HL-60 (cell line): ENCODE measurements at places on chromosomes 7 and 10.

DNA sequence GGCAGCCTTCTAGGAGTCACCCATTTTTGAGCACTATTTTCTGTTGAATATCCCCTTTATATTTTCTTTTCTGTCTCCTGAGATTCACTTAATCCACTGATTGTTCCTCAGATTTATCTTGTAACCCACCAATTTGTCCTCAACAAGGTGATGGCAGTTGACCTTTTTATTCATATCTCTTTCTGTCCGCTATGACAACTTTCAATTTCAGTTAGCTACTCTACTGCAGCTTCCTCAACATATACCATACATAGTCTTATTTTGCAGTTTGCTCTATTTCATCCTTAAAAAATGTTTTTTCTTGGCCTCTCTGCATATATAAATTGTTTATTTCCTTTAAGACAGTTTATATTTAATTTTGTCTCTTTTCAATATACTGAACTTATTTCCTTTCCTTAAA, 101.3 kb downstream of the THSD7A start:
- no peak for DNase-seq

DNA sequence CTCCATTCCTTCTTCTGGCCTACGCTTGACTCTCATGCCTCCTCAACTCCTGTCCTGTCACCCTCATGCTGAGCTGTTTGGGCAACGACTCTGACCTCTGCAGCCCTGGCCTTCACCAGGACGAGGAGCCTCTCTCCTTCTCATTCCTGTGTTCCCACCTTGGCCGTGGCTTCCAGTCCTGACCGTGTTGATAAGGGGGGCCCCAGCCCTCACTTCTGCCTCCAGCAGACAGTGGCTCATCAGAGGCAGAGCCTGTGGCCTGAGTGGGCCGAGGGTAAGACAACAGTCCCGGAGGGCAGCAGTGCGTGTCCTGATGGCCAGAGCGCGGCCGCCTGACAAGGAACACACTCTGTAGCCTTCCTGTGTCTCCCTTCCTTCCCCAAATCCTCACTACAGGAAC, 61.7 kb upstream of the UBE3C start:
- DNase-seq, result no peak

GRCh38 chr10:91077549-91078071, 142.9 kb upstream of the PCGF5 start:
- DNase-seq, result no peak

- DNase-seq, result no peak
These were observed 394.7 kb downstream of the TFEC start for GRCh38 chr7:115635876-115636275.
